Muscle of leg (tissue), 16 donors: ENCODE measurements at places on chromosomes 6 and 20. TPM values are rescaled to one million over a fixed set of nuclear protein-coding genes. Genes with fewer than 3 reads are reported as not detected.

Gene SEMG1
- not detected for total RNA-seq

Gene SIRPD
- not detected for total RNA-seq

Gene ARMC2
- total RNA-seq: 3.6 TPM

Gene APOM
- total RNA-seq: 2.6 TPM

Gene GSTA4
- 50.9 TPM for total RNA-seq

Gene SLC4A11
- total RNA-seq: 0.35 TPM

Gene COX4I2
- 11.4 TPM for total RNA-seq

Gene ZNF322
- 23.0 TPM for total RNA-seq

Gene TFAP2D
- not detected for total RNA-seq

Gene IP6K3
- total RNA-seq: 27.8 TPM

Gene BFSP1
- 2.3 TPM for total RNA-seq

Gene IER3
- 6.7 TPM for total RNA-seq

Gene WFDC12
- total RNA-seq: not detected

Gene CST9L
- total RNA-seq: not detected

Gene SLC35D3
- not detected for total RNA-seq

Gene CDH26
- 0.40 TPM for total RNA-seq

Gene OR2H2
- not detected for total RNA-seq

Gene GSTA3
- not detected for total RNA-seq

Gene ADGRF4
- total RNA-seq: not detected

Gene COL12A1
- 658 TPM for total RNA-seq

Gene TMEM244
- 0.22 TPM for total RNA-seq

Gene ZBTB12
- total RNA-seq: 2.7 TPM

Gene ATP9A
- total RNA-seq: 39.4 TPM

Gene XPO5
- 17.2 TPM for total RNA-seq

Gene PFDN6
- total RNA-seq: 41.4 TPM

Gene SAMD5
- 2.2 TPM for total RNA-seq

Gene EDEM2
- total RNA-seq: 9.4 TPM

Gene MUC21
- not detected for total RNA-seq

Gene EPHA7
- total RNA-seq: 9.8 TPM

Gene BLTP3A
- total RNA-seq: 7.8 TPM

Gene TRAPPC3L
- 0.09 TPM for total RNA-seq

Gene CBLN4
- total RNA-seq: 0.09 TPM

Gene CCN2
- 16.0 TPM for total RNA-seq

Gene LKAAEAR1
- total RNA-seq: 0.27 TPM

Gene ZNF311
- total RNA-seq: 2.3 TPM

Gene PXT1
- 0.04 TPM for total RNA-seq

Gene TSHZ2
- 11.9 TPM for total RNA-seq

Gene FRK
- 0.40 TPM for total RNA-seq

Gene COL9A1
- 4.9 TPM for total RNA-seq
